Activated CD4-positive, alpha-beta T cell treated with anti-CD3 and anti-CD28 coated beads for 36 hours (primary cell): ENCODE measurements at places on chromosomes 16 and 17. TPM values are rescaled to one million over a fixed set of nuclear protein-coding genes. Genes with fewer than 3 reads are reported as not detected.

DNA sequence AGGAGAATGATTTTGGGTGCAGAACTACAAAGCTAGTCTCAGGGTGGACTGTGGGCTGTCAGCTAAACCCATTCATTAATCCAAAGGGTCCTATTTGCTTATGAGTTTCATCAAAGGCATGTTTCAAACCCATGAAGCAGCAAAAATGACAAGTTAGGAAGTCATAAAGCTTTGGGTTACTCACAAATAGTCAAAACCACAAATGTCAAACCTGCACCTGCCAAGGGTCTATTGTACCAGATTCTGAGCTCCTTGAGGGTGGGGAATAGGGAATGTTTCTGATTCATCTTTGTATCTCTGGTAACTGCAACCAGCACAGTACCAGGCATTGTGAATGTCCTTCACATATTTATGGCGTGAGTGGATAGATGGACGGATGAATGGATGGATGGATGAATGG lies 317.7 kb downstream of the MAF start:
- no peak for DNase-seq

DNA sequence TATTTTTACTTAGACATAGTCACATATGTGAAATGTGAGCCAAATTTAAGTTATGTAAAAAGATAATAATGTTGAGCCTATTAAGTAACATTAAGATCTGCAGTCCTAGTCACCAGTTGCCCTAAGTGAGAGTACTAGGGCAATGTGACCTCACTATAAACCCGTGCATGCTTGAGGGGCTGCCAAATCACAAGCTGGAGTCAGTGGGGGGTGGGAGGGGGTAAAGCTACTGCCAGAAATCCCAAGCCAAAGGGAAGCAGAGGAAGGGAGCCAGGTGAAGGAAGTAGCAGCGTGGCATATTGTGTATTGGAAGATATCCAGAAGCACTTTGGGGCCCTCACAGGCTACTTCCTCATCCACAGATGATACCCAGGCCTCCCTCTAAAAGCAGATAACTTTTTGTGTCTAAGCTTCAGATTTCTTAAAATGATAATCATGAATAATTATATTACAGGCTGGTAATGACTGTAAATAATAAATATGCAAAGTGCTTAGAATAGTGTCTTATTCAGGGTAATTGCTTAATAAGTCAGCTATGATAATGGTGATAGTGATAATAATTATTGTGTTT lies 134.1 kb downstream of the CA10 start:
- DNase-seq = no peak

GRCh38 chr16:4673387-4674046 lies 19.8 kb upstream of the NUDT16L1 start:
- no peak for DNase-seq

GRCh38 chr17:82914375-82914774 lies 74.6 kb upstream of the ZNF750 start:
- DNase-seq = no peak

GRCh38 chr17:38425031-38425430 lies 3.2 kb upstream of the ARHGAP23 start:
- no peak for DNase-seq

- DNase-seq = no peak
These were observed 6.0 kb downstream of the CCDC137 start for GRCh38 chr17:81672504-81672903.

GRCh38 chr17:72539981-72540897 lies 419.4 kb downstream of the SOX9 start:
- peak; percentile 78 for DNase-seq

DNA sequence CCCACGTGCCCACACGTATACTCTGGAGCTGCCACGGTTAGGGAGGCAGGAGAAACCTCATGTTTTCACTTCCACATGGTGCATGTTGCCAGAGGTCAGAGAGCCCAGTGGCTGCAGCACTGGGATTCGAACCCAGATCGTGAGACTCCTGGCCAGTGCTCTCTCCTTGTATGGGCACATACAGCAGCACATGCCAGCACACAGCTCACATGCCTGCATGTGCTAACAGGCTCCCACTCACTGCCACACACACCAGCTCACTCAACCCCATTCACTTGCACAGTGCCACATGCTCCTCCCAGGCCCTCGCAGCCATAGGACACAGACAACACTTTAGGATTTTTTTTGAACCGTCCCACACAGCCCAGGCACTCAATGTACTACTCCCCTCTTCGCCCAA lies 49.5 kb upstream of the MRPS23 start:
- DNase-seq = no peak

GRCh38 chr17:7383742-7384488 lies 3.0 kb downstream of the TNK1 start:
- peak; percentile 87 for DNase-seq

DNA sequence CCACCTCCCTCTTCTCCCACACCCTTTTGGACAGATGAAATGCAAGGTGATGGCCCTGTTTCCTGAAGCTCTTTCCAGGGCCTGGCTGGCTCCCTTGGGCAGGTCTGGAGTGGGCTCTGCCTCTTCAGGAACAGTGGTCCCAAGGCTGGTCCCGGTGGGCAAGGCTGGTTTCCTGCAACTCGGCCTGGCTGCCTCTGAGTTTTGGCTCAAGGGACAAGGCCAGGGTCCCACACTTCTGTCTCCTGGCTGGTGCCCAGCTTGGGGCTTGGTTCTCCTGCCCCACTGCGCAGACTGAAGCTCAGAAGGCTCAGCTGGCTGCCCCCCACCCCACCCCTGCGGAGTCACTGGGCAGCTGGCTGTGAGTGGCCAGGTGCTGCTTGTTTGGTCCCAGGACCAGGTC lies 3.8 kb upstream of the ACTG1 start:
- DNase-seq = no peak

DNA sequence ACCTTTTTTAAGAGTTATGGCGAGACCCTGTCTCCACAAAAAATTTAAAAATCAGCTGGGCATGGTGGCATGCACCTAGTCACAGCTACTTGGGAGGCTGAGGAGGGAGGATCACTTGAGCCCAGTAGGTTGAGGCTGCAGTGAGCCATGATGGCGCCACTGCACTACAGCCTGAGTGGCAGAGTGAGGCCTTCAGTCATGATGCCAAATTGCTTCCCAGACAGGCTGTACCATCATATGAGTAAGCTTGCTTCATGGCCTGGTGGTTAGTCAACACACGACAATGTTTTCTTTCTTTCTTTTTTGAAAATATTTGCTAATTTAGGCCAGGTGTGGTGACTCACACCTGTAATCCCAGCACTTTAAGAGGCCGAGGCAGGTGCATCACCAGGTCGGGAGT lies 12.5 kb downstream of the NTAN1 start:
- no peak for DNase-seq

DNA sequence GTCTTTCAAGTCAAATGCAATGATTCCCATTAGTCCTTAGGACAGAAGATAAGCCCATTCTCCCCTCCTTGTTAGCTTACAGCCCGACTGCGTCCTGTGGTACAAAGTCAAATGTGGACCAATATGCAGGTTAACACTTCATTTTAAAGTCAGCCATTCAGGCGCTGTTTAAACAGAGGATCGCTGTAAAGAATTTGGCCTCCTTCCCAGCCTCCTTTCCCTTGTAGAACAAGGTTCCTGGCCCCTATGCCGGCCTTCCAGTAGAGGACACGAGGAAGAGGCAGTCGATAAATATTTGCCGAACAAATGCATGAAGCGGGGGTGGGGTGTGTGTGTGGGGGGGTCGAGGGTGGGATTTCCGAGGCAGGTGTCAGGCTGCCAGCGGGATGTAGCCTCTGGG lies 4.3 kb downstream of the SDK2 start:
- DNase-seq = no peak

DNA sequence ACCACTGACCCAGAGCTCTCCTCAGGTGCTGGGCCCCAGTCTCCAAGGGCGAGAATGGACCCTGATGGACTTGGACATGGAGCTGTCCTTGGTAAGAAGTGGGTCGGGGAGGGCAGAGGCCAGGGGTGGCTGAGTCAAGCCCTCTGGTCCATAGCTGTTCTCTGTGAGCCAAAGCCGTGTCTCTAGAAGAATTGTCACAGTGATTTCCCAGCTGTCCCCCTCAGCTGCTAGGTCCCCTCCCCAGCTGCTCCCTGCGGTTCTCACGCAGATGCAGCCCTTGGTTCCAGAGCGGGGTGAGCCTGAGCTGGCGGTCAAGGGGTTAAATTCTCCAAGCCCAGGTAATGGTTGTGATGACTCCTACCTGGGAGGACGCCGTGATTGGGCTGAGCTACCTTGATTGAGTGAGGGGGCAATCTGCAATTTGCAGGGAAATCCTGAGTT lies 1.3 kb upstream of the NOL3 start:
- no peak for DNase-seq

DNA sequence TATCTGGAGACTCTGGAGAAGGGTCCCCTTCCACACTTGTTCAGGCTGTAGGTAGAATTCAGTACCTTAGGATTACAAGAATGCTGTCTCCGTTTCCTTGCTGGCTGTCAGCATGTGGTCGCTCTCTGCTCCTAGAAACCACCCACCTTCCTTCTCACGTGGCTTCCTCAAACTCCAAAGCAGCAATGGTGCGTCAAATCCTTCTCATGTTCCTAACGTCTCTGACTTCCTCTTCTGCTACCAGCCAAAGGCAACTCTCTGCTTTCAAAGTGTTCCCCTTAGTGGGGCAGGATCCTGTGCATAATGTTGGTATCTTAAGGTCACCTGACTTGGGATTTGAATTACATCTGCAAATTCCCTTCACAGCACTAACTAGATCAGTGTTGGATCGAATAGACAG lies 30.9 kb upstream of the DYNLRB2 start:
- DNase-seq = no peak

- no peak for DNase-seq
These were observed 36.8 kb upstream of the DYNLL2 start for GRCh38 chr17:58046239-58047094.

DNA sequence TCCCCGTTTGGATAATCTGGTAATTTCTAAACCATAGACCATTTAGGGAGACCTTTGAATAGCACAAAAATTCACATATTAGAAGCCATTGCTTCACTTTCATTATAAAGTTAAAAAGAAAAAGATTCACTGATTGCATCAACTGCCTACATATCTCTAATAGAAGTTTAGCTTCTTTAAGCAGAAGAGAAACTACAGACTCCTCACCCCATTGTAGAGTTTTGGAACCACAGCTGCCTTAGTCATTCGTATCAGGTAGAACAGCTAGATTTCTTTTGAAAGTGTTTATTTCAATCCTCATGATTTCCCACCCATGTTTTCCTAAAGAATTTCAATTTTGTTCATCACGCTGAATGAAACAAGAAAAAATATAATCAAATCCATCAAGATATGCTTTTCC lies 144.8 kb downstream of the CDH8 start:
- DNase-seq = no peak

GRCh38 chr17:38602956-38603785 lies 2.6 kb downstream of the SRCIN1 start:
- no peak for DNase-seq

GRCh38 chr17:62775876-62776275 lies 32.2 kb downstream of the MARCHF10 start:
- no peak for DNase-seq

DNA sequence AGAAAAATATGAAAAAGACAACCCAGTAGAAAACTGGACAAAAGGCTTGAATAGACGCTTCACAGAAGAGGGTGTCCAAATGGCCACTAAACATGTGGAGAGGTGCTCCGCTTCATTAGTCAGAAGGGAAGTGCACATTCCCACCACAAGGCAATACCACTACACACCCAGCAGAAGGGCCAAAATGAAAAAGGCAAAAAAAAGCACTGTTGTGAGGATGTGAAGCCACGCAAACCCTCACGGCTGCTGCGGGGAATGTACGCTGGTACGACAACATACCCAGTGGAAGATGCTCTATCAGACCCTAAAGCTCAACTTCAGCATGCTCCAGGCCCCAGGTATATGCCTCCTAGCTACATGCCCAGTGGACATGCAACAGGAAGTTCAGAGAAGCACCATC lies 17.0 kb downstream of the PIK3R5 start:
- no peak for DNase-seq

- DNase-seq = no peak
These were observed 60.3 kb downstream of the AKAP1 start for GRCh38 chr17:57145347-57145746.

DNA sequence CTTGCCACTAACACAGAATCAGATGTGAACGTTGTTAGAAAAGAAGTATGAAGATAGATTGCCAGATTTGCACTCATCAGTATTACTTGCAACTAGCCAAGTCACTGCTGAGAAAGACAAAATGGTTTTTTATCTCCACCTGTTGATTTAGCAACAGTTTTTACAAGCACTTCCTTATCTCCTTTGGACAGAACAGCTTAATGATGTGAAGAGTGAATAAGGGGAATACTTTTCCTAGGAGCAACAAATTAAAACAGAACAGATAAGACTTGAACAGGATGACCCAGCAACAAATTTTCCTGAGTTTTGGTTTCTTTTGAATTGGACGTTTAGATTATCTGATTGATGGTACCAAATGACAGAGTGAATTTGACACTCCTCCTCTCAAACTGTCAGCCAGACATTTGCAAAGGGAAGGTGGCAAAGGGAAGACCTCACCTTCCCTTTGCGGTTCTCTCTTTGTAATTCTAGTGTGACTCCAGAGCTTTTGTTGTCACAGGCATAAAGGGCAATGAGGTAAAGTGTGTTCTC lies 130.6 kb downstream of the NLK start:
- DNase-seq = no peak

DNA sequence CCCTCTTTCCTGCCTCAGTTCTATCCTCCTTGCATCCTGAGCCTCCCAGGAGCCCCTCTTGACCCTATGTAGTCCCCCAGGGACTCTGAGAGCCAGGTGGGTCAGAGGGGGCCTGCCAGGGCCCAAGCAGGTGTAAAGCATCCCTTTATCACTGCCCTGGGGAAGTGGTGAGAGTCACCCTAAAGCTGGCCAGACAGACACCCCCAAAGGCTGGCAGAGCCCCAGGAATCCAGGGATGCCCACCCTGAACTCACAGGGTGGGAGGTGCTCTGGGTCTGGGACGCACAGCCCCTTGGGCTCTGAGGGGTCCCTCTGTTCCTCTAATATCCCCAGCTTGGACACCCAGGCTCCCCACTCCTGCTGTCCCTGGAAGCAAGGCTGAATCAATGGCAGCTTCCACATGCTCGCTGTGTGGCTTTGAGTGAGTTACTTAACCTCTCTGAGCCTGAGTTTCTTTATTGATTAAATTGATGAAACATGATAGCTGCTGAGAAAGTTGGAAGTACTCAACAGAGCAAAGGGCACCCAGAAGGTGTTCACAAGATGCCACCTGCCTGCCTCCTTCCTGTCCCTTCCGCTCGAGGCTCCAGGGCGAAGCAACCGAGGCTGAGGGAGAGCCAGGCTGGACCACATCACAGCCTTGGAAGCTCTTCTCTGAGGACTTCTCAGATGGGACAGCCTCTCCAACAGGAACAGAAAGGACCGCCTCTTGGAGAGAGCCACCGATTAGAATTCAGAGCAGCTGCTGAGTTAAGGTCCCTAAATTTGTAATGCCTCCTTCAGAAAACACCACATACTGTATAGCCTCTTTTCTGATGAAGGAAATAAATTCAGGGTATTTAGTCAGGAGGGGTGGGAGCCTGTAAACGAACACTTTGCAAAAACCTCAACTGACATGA lies 67.1 kb upstream of the DOC2B start:
- DNase-seq = no peak

The HP gene
- not detected for total RNA-seq

The NT5C3B gene
- total RNA-seq = 37.5 TPM

The CDRT15L2 gene
- not detected for total RNA-seq

The INCA1 gene
- 0.18 TPM for total RNA-seq

The KRTAP1-5 gene
- total RNA-seq = not detected

The PYY gene
- not detected for total RNA-seq

The TP53TG3C gene
- total RNA-seq = not detected

The ATP2A1 gene
- total RNA-seq = 3.4 TPM

The CIBAR2 gene
- not detected for total RNA-seq

The CCL7 gene
- total RNA-seq = not detected

The FOXL1 gene
- not detected for total RNA-seq

The PLA2G10 gene
- total RNA-seq = not detected

The TBC1D28 gene
- not detected for total RNA-seq

The AURKB gene
- 226 TPM for total RNA-seq
